ENCODE measurements at places on chromosomes 13 and 19. TPM values are rescaled to one million over a fixed set of nuclear protein-coding genes. Genes with fewer than 3 reads are reported as not detected.

DNA sequence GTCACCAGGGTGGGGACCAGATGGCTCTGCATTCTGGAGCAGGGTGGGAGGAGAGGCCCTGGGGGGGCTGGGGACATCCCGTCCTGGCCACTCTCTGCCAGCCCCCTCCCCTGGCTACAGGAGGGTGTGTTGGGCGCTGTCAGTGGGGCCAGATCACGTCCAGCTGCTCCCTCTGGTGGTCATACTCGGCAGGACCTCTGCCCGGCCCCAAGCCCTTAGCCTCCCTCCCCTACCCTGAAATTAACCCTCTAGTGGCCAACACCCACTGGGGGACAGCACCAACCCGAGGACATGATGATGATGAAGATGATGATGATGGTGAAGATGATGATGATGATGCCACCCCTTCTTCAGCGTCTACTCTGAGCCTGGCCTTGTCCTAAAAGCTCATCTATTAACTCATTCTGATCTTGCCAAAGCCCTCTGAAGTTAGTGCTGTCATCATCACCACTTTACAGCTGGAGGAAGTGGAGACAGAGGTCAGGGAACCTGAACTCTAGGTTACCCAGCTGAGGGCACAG is 590 bp upstream of the LGI4 start:
- H3K36me3 ChIP-seq: no peaks in the 10 kb centered on the region
- H3K4me3 ChIP-seq: no peak overlapping the region
- H3K27ac ChIP-seq: no peak overlapping the region
- H3K4me1 ChIP-seq: peaks cover 26% of the 10 kb centered on the region
- peak; percentile 66 for DNase-seq
- H3K27me3 ChIP-seq: no peaks in the 10 kb centered on the region

DNA sequence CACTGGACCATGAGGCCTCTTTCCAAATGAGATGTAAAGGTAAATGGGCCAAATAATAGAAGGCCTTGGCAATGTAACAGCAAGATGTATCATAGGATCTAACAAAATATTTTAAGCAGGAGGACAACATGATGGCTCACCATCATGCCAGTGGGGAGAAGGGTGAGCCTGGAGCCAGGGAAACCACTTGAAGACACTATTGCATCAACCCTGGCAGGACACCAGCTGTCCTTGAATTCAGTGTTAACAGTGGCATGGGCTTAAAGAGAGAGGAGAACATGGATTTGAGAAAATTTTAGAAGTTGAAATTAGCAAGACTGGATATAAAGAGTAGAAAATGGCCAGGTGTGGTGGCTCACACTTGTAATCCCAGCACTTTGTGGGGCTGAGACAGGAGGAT is 6.7 kb upstream of the RCBTB2 start:
- no peak overlapping the region for H3K4me3 ChIP-seq
- H3K4me1 ChIP-seq: peaks cover 37% of the 10 kb centered on the region
- H3K27ac ChIP-seq: no peak overlapping the region
- DNase-seq: no peak

GRCh38 chr13:113964251-113964995 is 9.5 kb downstream of the C13orf46 start:
- no peaks in the 10 kb centered on the region for H3K27me3 ChIP-seq
- H3K27ac ChIP-seq: no peak overlapping the region
- no peak for DNase-seq
- H3K4me1 ChIP-seq: no peaks in the 10 kb centered on the region

DNA sequence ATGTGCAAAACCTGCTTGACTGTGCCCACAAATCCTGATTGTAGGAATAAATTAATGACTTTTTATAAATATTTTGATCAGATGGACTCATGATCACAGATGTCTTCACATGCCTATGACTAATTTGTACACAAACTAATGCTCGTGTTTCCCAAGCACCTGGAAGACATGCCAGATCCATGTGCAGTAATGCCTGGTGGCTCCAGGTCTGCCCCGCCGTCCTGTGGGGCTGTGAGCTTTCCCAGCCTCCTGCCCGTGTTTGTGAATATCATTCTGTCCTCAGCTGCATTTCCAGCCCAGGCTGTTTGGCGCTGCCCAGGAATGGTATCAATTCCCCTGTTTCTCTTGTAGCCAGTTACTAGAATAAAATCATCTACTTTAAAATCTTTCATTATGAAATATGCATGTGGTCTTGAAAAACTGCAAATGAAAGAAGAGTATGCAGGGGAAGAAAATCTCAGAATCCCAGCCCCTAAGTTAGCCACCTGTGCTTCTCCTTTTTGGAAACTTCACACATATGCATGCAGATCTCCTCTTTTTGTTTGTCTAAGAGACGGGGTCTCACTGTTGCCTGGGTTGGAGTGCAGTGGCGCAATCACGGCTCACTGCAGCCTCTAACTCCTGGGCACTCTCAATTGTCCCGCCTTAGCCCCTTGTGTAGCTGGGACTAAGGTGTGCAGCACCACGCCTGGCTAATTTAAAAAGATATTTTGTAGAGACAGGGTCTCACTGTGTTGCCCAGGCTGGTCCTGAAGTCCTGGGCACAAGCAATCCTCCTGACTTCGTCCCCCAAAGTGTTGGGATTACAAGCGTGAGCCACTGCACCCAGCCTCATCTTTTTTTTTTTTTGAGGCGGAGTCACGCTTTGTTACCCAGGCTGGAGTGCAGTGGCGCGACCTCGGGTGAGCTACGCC is 6.2 kb downstream of the RPL28 start:
- H3K27ac ChIP-seq: no peak overlapping the region
- peaks cover 40% of the 10 kb centered on the region for H3K36me3 ChIP-seq
- H3K27me3 ChIP-seq: no peaks in the 10 kb centered on the region
- no peak overlapping the region for H3K4me3 ChIP-seq
- peaks cover 18% of the 10 kb centered on the region for H3K4me1 ChIP-seq

- H3K27ac ChIP-seq: no peak overlapping the region
- no peaks in the 10 kb centered on the region for H3K27me3 ChIP-seq
- no peaks in the 10 kb centered on the region for H3K36me3 ChIP-seq
- no peaks in the 10 kb centered on the region for H3K4me1 ChIP-seq
These were observed 603.4 kb upstream of the PCDH9 start for GRCh38 chr13:67833564-67833963.

Gene ERICH6B
- polyA plus RNA-seq: not detected

Gene ZNF260
- 0.88 TPM for polyA plus RNA-seq

Gene PNMA8A
- not detected for polyA plus RNA-seq

Measured in CD14-positive monocyte (primary cell).